ENCODE measurements at places on chromosomes 1 and 21.

GRCh38 chr1:35835398-35835797 is 27.6 kb downstream of the AGO4 start:
- DNase-seq, result no peak

- DNase-seq, result no peak
Observed at GRCh38 chr1:155657463-155657862, 31.1 kb downstream of the YY1AP1 start.

DNA sequence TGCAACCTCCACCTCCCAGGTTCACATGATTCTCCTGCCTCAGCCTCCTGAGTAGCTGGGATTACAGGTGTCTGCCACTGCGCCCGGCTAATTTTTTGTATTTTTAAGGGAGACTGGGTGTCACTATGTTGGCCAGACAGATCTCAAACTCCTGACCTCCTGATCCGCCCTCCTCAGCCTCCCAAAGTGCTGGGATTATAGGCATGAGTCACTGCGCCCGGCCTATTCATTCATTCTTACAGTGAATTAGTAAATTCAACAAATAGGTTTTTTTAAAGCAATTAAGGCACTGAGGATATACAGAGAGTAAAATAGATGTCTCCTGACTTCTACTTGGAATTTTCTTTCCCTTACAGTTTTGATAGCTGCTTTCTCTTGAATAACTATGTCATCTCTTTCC is 43.5 kb downstream of the CDC42 start:
- DNase-seq, result no peak

- no peak for DNase-seq
Observed at GRCh38 chr21:36647279-36648093, 51.4 kb upstream of the SIM2 start.

GRCh38 chr1:21779613-21780521 is 3.1 kb downstream of the USP48 start:
- peak; percentile 31 for DNase-seq

GRCh38 chr1:5239911-5240310 is 585.5 kb downstream of the AJAP1 start:
- no peak for DNase-seq

DNA sequence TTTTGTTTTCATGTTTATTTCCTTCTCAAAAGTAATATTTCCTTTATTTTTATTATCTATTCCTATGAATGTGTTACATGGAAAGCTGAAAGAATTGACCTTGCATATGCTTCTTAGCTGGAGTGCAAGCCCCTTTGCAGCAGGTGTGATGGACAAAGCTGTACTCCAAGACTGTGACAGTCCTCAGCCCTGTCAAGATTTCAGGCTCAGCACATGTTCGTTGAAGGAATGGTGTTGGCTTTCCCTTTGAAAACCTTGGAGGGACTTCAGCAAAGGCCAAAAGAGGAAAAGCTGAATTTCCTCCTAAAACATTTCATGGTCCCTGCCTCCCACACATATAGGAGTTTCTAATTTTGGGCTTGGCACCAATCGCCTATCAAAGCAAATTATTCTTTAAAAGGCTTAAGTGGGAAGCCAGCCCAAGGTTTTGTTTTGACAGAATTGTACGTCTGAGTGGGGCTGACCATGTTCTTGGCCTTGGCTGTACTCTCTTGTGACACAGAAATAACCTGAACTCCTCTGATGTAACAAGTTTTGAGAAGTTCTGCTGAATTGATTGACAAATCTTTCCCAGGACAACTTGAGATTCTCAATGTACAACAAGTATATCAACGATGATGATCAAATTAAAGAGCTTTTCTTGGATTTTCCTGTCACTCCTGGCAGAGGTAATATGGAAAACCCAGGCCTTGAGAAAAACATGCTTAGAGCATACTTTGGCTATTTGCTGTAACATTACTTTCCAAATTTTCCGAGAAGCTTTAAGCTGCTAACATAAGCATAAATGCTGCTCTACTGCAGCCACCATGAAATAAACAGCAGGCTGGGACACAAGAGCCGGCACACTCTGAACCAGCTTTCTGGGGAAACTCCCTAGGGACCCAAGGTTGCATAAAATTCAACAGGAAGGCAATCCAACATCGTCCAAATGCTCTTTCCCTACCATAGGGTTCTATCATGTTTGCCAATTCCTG is 135.7 kb upstream of the ZNF648 start:
- DNase-seq, result no peak

GRCh38 chr1:110619412-110620249 is 13.5 kb upstream of the KCNA2 start:
- DNase-seq, result peak; percentile 90
